ENCODE measurements at places on chromosomes 5 and 9.

GRCh38 chr9:88173378-88173999, 35.2 kb upstream of the SPATA31C2 start:
- DNase-seq: peak; percentile 66

- DNase-seq: no peak
These were observed 28.4 kb downstream of the ELP1 start for GRCh38 chr9:108905494-108905893.

DNA sequence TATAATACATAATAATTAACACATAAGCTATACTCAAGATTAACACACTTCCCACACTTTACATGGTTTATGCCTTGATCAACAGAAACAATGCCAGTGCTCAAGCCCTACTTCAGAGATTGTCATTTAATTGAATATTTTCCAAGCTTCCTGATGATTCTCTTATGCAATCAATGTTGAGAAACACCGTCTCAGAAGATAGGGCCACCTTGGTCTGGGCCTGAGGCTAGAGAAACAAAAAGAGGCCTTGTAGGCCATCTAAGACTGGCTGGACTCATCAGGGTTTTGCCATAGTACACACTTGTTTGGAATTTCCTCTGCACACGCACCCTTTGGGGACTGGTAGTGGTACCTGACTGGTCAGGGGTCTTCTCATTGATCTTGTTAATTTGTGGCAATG, 16.3 kb downstream of the C9orf152 start:
- DNase-seq: no peak

- no peak for DNase-seq
These were observed 37.3 kb downstream of the ARHGAP26 start for GRCh38 chr5:142807372-142807911.

GRCh38 chr9:120934281-120934680, 7.7 kb upstream of the TRAF1 start:
- no peak for DNase-seq

GRCh38 chr9:108142504-108143201, 653.1 kb upstream of the KLF4 start:
- DNase-seq: peak; percentile 18

DNA sequence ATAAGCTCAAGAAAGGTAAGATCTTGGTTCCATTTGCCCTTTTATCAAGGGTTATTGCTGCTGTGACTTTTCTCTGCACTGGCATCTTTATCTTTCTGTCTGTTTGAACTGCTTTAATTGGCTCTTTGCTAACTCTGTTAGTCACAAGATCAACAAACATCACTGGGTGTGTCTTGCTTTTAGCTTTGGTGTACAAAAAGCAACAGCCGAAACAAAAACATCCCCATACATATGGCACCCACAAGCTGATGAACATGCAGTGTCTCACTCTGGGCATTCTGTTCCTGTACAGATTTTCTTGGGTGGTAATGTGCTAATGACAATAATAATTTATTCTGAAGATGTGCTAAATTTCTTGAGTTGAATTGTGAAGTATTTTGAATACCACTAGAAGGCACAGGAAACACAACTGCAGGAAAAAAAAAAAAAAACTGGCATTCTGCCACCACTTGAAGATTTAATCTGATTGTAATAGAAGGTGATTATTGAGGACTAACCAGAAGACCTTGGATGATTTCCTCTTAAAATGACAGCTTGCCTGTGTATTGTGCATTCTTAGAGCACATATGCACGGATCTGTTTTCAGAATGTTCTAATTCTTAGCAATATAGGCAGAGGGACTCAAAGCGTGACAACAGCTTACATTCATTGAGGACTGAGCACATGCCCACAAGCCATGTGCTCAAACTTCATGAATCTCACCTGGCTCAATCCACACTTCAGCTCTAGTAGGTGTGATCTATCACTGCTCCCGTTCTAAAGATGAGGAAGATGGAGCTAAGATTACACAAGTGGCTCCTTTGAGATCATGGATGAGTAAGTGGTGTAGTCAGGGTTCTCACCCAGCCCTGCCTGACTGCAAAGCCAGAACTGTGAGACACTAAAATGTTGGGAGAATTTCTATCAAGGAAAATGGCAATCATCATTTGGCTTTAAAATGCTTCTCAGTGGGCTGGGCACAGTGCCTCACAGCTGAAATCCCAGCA, 96.4 kb downstream of the EBF1 start:
- DNase-seq: peak; percentile 42

DNA sequence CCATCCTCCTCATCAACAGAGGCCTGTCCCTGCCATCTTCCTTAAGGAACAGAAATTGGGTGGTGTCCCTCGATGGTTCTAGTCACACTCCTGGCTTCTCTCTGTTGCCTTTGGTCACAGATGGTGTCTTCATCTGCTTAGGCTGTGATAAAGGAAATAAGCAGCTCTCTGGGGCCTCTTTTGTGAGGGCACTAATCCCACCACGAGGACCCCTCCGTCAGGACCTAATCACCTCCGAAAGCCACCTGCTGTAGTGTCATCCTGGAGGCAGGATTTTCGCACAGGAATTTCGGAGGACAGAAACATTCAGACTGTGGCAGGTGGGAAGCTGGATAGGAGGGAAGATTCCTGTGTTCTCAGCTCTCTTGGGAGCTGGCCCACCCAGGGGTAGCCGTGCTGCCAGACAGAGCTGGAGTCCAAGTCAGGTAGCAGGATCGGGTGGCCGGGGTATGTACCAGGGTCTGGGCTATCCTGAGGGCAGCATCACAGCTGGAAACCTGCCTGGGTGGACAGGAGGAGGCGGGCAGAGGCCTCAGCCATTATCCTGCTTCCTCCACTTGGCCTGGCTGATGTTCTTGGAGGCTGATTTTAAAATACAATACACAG, 59.5 kb downstream of the ANKRD33B start:
- no peak for DNase-seq

DNA sequence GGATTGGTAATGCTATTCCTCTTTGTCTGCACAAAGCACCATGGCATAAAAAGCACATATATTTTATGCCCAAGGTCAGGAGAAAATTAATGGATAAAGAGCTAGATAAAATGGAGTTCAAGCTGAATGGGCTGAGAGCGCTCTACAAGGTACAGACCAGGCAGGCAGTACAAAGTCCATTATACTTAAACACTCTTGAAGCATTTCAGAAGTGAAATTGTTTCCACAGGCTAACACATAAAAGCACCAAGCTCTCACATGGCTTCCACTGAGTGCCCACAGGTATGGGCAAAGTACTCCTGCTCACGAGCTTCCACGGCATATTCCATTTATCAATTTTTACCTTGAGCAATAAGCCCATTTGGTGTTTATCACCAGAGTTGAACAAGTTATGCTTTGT, 771.2 kb upstream of the DMAC1 start:
- no peak for DNase-seq

DNA sequence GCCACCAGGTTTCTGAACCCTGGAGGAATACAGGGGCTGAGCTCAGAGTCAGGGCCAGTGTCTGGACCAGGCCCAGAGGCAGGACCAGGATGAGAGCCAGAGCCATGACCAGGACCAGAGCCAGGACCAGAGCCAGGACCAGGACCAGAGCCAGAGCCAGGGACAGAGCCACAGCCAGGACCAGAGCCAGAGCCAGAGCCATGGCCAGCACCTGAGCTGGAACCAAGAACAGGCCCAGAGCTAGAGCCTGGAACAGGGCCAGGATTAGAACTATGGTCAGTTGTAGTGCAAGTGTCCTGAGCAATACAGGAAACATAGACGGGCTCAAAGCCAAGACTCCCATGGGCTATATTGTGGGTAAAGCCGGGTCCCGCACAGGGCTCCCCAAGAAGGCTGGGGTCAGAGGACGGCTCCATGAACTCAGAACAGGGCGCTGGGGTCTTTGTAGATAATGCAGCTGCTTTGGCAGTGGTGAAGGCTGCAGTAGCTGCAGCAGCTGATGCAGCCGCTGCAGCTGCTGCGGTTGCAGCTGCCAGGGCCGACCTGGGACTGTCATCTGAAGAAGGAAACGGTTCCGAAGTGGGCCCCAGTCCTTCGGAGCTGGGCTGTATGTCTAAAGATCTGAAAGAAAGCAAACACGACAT, 559 bp downstream of the SPAG8 start:
- DNase-seq: no peak

DNA sequence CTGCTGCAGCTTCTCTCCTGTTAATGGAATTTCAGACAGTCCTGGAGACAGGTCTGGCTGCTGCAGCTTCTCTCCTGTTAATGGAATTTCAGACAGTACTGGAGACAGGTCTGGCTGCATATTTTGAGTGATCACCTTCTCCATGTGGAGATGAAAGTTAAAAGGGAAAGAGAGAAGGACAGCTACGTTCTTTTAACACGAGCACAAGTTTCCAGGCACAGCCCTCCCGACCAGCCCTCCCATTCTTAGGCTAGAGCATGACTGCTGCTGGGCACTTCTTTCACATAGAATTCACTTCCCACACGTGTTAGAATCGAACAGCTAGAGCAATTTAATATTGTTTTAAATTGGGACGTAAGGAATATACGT, 133.3 kb upstream of the DMRT1 start:
- peak; percentile 36 for DNase-seq

- no peak for DNase-seq
These were observed 260.3 kb upstream of the RPS23 start for GRCh38 chr5:82538339-82539034.

DNA sequence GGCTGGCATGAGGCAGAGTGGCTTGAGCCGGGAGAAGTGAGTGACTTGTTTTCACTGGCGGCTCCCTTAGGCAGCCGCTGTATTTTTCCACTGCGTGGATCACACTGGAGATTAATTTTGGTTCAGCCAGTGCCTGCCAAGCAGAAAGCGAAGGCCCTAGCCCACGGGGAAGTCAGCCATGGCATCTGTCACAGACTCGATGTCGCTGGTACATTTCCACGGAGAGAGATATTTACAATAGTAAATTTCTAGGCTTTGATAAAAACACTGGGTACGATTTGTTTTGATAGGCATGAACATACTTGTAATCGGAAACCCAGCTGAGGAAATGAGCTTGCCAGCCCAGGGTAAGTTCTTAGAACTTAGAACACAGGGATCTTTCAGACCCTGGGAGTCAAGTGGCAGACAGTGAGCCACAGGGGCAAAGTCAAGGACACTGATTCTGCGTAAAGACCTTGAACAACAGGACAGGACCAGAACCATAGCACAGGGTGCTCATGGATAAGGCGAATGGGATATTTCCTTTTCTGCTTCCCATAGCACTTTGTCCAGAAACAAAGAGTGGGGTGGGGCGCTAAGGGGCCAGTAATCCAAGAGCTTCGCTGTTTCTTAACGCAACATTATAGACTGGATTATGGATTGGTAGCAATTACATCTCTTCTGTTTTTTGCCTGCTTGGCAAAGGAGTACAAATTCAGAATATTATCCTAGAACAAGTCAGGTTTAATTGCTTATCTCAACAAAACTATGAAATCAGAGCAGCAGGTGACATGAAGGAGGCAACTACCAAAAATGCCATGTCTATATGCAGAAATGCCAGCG, 4.5 kb downstream of the DUSP1 start:
- DNase-seq: peak; percentile 71

DNA sequence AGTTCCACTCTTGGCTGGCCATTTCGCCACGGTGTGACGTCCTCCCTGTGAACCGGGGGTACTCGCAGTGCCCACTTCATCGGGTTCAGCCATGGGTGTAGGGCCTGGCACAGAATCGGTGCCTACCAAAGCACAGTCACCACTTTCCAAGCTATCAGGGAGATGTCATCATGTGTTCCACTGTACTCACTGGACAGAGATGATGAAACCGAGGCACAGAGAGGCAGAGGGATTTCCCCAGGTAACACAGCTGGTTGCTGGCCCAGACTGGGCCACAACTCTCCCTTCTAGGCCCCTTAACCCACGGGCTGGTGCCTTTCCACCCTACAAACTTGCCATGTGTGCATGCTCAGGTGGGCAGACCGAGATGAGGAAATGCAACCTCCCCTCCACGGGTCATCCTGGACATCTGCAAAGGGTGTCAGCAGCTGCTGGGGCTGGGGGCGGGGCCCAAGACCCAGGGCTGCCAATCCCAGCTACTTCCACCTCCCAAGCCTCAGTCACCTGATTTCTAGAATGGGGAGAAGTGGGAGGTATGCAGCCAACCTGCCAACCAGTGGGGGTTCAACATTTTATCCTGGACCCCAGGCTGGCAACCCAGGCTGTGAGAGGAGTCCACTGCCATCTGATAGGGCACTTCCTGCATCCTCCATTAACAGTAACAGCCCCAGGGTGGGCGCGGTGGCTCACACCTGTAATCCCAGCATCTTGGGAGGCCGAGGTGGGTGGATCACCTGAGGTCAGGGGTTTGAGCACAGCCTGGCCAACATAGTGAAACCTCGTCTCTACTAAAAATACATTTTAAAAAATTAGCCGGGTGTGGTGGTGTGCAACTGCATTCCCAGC, 893 bp upstream of the SH2D3C start:
- no peak for DNase-seq

DNA sequence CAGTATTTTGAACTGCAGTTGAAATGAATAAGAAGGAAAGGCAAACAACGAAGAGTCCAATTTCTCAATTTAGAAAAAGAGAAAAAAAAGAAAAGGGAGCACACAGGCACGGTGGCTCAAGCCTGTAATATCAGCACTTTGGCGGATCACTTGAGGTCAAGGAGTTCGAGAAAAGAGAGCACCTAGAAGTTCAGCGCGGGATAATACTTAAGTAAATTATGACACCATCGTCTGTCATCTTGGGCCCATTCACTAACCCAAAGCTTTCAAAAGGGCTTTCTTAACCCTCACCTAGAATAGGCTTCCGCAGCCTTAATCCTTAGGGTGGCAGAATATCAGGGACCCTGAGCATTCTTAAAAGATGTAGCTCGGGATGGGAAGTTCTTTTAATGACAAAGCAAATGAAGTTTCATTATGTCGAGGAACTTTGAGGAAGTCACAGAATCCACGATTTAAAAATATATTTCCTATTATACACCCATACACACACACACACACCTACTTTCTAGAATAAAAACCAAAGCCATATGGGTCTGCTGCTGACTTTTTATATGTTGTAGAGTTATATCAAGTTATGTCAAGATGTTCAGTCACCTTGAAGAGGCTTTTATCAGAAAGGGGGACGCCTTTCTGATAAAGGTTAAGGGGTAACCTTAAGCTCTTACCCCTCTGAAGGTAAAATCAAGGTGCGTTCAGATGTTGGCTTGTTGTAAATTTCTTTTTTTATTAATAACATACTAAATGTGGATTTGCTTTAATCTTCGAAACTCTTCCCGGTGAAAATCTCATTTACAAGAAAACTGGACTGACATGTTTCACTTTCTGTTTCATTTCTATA, 602 bp upstream of the CD274 start:
- peak; percentile 48 for DNase-seq

DNA sequence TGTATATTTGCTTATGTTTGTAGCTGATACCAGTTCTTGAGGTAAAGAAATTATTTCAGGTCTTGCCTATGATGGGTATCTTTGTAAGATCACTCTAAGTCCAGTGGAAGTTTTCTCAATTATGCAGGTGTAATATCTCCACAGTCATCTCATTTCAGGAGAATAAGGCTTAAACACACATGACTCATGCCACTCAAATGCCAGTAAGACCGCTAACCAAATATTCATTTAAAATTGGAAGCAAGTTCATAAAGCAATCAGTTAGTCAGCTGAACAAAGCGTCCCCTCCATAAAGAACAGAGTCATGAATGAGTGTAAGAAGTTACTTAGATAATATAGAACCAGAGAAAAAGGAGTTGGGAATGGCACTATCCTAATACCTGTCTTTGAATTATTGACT, 248.7 kb downstream of the LURAP1L start:
- DNase-seq: peak; percentile 88

Measured in HT1080 (cell line).